ENCODE measurements at places on chromosomes 11 and 22. TPM values are rescaled to one million over a fixed set of nuclear protein-coding genes. Genes with fewer than 3 reads are reported as not detected.

- no peak overlapping the region for H3K27ac ChIP-seq
- no peaks in the 10 kb centered on the region for H3K27me3 ChIP-seq
- DNase-seq = no peak
- no peaks in the 10 kb centered on the region for H3K36me3 ChIP-seq
- H3K4me1 ChIP-seq = no peaks in the 10 kb centered on the region
- no peak overlapping the region for H3K4me3 ChIP-seq
Measured at GRCh38 chr11:72405009-72405408, 29.3 kb downstream of the CLPB start.

DNA sequence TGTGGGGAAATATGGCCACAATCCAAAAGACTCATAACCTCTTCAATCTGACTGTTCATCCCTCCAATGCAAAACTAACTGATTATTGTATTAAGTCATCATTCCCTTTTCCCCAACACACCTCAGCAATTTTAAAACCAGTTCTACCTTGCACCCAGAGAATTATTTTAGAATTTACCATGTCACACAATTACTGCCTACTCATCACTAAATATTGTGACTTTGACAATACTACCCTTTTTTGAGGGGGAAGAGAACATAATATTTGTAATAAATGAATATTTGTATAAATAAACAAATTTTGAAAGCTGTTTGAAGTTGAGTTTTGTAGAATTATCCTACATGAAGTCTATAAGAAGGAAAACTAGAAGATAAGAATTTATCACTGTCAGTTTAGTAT, 28.2 kb upstream of the CALCB start:
- no peak overlapping the region for H3K4me3 ChIP-seq
- no peak overlapping the region for H3K27ac ChIP-seq
- H3K27me3 ChIP-seq = no peaks in the 10 kb centered on the region
- no peaks in the 10 kb centered on the region for H3K4me1 ChIP-seq
- H3K36me3 ChIP-seq = no peaks in the 10 kb centered on the region
- no peak for DNase-seq

DNA sequence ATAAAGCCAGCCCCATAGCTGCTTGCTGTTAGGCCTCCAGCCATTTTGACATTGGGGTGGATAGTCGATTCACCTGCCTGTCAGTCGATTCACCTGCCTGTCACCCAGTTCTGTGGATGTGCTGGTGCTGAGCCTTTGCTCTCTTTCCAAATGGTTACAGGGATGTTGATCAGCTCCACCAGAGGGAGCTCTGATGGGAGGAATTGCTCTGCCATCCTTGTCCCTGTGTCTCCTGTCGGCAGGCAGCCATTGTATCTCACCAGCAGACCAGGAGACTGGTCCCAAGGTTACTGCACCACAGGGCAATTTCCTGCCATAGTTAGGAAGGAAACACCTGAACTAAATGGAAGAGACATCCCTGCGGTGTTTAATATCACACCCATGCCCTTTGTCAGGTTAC, 6.1 kb downstream of the MPEG1 start:
- H3K4me3 ChIP-seq = no peak overlapping the region
- H3K27me3 ChIP-seq = no peaks in the 10 kb centered on the region
- no peak overlapping the region for H3K27ac ChIP-seq
- H3K4me1 ChIP-seq = peaks cover 42% of the 10 kb centered on the region
- peaks cover 36% of the 10 kb centered on the region for H3K36me3 ChIP-seq

- no peaks in the 10 kb centered on the region for H3K4me1 ChIP-seq
- no peak overlapping the region for H3K27ac ChIP-seq
- DNase-seq = no peak
- no peak overlapping the region for H3K4me3 ChIP-seq
- no peaks in the 10 kb centered on the region for H3K36me3 ChIP-seq
- no peaks in the 10 kb centered on the region for H3K27me3 ChIP-seq
Measured at GRCh38 chr11:116507849-116508695, 264.7 kb downstream of the BUD13 start.

- no peak overlapping the region for H3K27ac ChIP-seq
- no peaks in the 10 kb centered on the region for H3K36me3 ChIP-seq
- no peak overlapping the region for H3K4me3 ChIP-seq
- H3K27me3 ChIP-seq = no peaks in the 10 kb centered on the region
Measured at GRCh38 chr11:3959903-3960265, 104.4 kb downstream of the STIM1 start.

DNA sequence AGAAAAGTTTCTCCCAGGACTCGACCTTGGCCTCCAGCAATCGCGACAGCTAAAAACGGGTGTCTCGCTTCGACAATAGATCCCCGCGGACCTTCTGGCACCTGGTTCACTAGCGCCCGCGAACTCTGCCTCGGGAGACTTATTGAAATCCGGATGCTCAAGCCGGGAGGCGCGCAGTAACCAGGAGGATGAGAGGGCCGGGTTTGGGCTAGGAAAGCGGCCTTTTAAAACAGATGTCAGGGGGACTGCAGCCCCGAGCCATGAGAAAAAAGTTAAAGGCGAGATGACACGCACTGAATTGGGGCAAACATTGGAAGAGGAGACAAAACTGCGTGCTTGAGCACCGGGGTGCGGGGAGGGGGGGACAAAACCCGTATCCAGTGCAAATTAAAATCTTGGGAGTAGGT, 637 bp upstream of the ZBTB16 start:
- H3K27ac ChIP-seq = no peak overlapping the region
- H3K4me1 ChIP-seq = peaks cover 9% of the 10 kb centered on the region
- H3K4me3 ChIP-seq = no peak overlapping the region
- H3K36me3 ChIP-seq = no peaks in the 10 kb centered on the region
- peaks cover 23% of the 10 kb centered on the region for H3K27me3 ChIP-seq

GRCh38 chr11:17434108-17434507, 42.5 kb downstream of the ABCC8 start:
- DNase-seq = no peak
- no peak overlapping the region for H3K4me3 ChIP-seq
- H3K27me3 ChIP-seq = peaks cover 37% of the 10 kb centered on the region

GRCh38 chr22:41021061-41021612, 70.0 kb downstream of the RBX1 start:
- H3K27me3 ChIP-seq = no peaks in the 10 kb centered on the region
- no peak for DNase-seq
- peak overlapping the region; percentile 70 for H3K4me3 ChIP-seq
- H3K4me1 ChIP-seq = peaks cover 21% of the 10 kb centered on the region
- no peaks in the 10 kb centered on the region for H3K36me3 ChIP-seq

- H3K27ac ChIP-seq = no peak overlapping the region
- no peak overlapping the region for H3K4me3 ChIP-seq
- DNase-seq = peak; percentile 57
Measured at GRCh38 chr11:36403661-36404060, 106.4 kb downstream of the TRAF6 start.

OR6T1 gene
- total RNA-seq = not detected

- H3K4me3 ChIP-seq = no peak overlapping the region
- DNase-seq = no peak
- H3K27me3 ChIP-seq = no peaks in the 10 kb centered on the region
- H3K36me3 ChIP-seq = peaks cover 4% of the 10 kb centered on the region
- no peaks in the 10 kb centered on the region for H3K4me1 ChIP-seq
Measured at GRCh38 chr22:40473703-40474102, 103.3 kb downstream of the SGSM3 start.

GRCh38 chr11:133677387-133677786, 145.1 kb upstream of the OPCML start:
- H3K4me3 ChIP-seq = no peak overlapping the region
- H3K4me1 ChIP-seq = no peaks in the 10 kb centered on the region
- no peak for DNase-seq
- no peak overlapping the region for H3K27ac ChIP-seq

- H3K27ac ChIP-seq = no peak overlapping the region
- no peak overlapping the region for H3K4me3 ChIP-seq
- DNase-seq = no peak
- no peaks in the 10 kb centered on the region for H3K27me3 ChIP-seq
- H3K4me1 ChIP-seq = no peaks in the 10 kb centered on the region
- H3K36me3 ChIP-seq = no peaks in the 10 kb centered on the region
Measured at GRCh38 chr11:59899532-59899931, 20.9 kb downstream of the OOSP3 start.

GRCh38 chr22:20191000-20191515, 40.2 kb upstream of the CCDC188 start:
- H3K4me1 ChIP-seq = no peaks in the 10 kb centered on the region
- peaks cover 1% of the 10 kb centered on the region for H3K27me3 ChIP-seq
- H3K4me3 ChIP-seq = no peak overlapping the region
- DNase-seq = no peak
- H3K27ac ChIP-seq = no peak overlapping the region

ZC3H12C gene
- total RNA-seq = 6.4 TPM

DNA sequence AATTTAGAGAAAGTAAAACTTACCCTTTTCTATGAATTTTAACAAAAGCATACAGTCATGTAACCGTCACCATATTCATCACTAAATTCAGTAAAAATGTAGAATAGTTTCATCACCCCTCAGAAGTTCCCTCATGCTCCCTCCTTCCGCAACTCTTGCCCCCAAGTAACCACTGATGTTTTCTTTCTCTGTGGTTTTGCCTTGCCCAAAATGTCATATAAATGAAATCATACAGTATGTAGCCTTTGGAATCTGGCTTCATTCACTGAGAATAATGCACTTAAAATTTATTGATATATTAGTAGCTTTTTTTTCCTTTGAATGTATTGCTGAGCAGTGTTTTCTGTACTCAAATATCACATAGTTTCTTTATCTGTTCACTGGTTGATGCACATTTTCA, 60.1 kb downstream of the DCUN1D5 start:
- no peak for DNase-seq
- H3K4me1 ChIP-seq = peaks cover 9% of the 10 kb centered on the region
- H3K36me3 ChIP-seq = no peaks in the 10 kb centered on the region
- H3K27me3 ChIP-seq = no peaks in the 10 kb centered on the region
- no peak overlapping the region for H3K4me3 ChIP-seq

GRCh38 chr11:70226967-70227366, 23.9 kb downstream of the FADD start:
- no peak overlapping the region for H3K4me3 ChIP-seq
- peaks cover 11% of the 10 kb centered on the region for H3K4me1 ChIP-seq
- no peak for DNase-seq
- H3K36me3 ChIP-seq = no peaks in the 10 kb centered on the region

- H3K27me3 ChIP-seq = no peaks in the 10 kb centered on the region
- no peak for DNase-seq
- H3K4me3 ChIP-seq = no peak overlapping the region
- no peaks in the 10 kb centered on the region for H3K36me3 ChIP-seq
- H3K4me1 ChIP-seq = no peaks in the 10 kb centered on the region
Measured at GRCh38 chr11:111379602-111380136, 594 bp upstream of the POU2AF1 start.

MAJIN gene
- total RNA-seq = not detected

- no peaks in the 10 kb centered on the region for H3K36me3 ChIP-seq
- no peak for DNase-seq
- H3K27me3 ChIP-seq = no peaks in the 10 kb centered on the region
Measured at GRCh38 chr11:89608234-89608966, 101.7 kb upstream of the TRIM77 start.

- no peaks in the 10 kb centered on the region for H3K27me3 ChIP-seq
- DNase-seq = no peak
- H3K4me1 ChIP-seq = peaks cover 30% of the 10 kb centered on the region
- H3K36me3 ChIP-seq = no peaks in the 10 kb centered on the region
Measured at GRCh38 chr11:61975638-61976419, 8.4 kb upstream of the FTH1 start.

OR4A16 gene
- not detected for total RNA-seq

DNA sequence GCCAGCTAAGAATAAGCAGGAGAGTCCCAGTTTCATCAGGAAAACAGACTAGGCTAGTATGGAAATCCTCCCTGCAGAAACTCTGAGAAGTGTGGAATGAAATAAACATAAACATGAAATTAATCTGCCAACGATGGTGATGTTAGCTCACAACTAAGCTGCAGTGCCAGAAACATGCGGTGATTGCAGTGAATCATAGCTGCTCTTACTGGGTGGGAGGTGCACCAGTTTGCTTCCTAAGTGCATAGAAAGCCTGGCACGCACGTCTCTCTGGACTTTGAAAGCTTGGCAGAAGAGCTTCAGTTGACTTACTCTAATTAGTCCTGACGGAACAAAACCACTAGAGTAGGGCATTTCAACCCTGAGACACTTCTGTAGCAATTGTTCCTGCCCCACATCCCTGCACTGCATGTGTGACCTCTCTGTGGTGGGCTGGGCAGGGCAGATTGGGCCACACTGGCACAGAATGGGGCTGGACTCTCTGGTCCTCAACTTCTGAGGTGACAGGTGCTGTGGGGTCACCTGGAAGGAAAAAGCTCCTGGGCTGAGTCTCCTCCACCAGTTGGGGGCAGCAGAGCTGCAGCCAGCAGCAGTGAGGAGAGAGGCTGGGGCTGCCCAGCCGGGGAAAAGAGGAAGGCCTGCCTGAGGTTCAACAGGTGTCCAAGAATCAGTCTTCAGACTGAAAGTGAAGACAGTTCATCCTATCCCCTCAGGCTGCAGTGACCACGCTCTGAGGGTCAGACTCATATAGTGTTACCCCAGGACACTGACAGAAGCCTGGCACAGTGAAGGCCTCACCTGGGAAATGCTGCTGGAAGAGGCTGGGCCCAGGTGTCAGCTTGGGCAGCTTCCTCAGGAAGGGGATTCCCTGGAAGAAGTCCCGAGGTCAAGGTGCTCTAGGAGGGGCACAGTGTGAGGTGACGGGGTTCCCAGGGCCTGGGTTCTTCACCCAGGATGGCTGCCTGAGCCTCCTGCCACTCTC, 40.5 kb downstream of the GGTLC2 start:
- peaks cover 50% of the 10 kb centered on the region for H3K4me1 ChIP-seq
- peak; percentile 87 for DNase-seq
- no peaks in the 10 kb centered on the region for H3K27me3 ChIP-seq
- no peak overlapping the region for H3K4me3 ChIP-seq

DNA sequence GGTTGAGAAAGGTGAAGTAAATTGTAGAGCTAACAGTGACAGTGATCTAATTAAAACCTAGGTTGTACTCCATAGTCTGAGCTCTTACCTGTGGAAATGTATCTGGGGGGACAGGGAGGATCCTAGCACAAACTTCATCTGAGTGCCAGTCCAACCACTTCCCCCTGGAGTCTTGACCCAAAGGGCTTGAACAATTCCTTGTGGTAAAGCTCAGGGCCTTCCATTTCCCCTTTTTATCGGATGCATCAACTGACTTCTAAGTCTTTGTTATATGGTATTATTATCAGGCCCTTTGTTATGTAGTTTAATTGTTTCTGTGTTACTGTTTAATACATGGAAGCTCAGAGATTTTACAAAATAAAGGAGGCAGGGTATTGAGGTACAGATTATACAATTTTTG, 140.2 kb upstream of the SESN3 start:
- H3K27ac ChIP-seq = no peak overlapping the region
- no peaks in the 10 kb centered on the region for H3K27me3 ChIP-seq
- no peak overlapping the region for H3K4me3 ChIP-seq
- DNase-seq = no peak
- no peaks in the 10 kb centered on the region for H3K36me3 ChIP-seq

GRCh38 chr11:45844822-45845578, 2.3 kb upstream of the CRY2 start:
- peaks cover 12% of the 10 kb centered on the region for H3K4me1 ChIP-seq
- H3K27me3 ChIP-seq = no peaks in the 10 kb centered on the region
- H3K36me3 ChIP-seq = peaks cover 10% of the 10 kb centered on the region
- no peak for DNase-seq
- H3K27ac ChIP-seq = no peak overlapping the region
- no peak overlapping the region for H3K4me3 ChIP-seq

- no peaks in the 10 kb centered on the region for H3K4me1 ChIP-seq
- DNase-seq = no peak
- H3K4me3 ChIP-seq = no peak overlapping the region
- no peaks in the 10 kb centered on the region for H3K27me3 ChIP-seq
Measured at GRCh38 chr11:119942583-119943297, 195.2 kb downstream of the TRIM29 start.

Data from SJSA1 (cell line).